Endothelial cell (in vitro differentiated cells): ENCODE measurements at places on chromosomes 6 and 20. TPM values are rescaled to one million over a fixed set of nuclear protein-coding genes. Genes with fewer than 3 reads are reported as not detected.

DNA sequence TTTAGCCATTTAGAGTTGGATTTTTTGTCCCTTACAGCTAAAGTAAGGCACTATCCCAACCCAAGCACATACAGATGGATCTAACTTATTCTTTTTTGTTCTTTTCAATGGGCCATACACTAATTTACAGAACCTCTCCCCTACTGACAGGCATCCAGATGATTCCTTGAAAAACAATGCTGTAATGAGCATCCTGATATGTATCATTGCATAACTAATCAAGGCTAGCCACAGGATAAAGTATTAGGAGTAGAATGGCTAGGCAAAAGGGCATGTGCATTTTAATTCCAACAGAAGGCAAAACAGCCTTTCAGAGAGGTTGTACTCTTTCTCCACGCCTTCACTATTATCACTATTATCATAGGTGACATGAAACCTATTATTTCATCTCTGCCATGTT lies 54.1 kb downstream of the ELOVL5 start:
- no peak for DNase-seq

GRCh38 chr20:38799203-38799602 lies 6.3 kb upstream of the PPP1R16B start:
- no peak for DNase-seq

DNA sequence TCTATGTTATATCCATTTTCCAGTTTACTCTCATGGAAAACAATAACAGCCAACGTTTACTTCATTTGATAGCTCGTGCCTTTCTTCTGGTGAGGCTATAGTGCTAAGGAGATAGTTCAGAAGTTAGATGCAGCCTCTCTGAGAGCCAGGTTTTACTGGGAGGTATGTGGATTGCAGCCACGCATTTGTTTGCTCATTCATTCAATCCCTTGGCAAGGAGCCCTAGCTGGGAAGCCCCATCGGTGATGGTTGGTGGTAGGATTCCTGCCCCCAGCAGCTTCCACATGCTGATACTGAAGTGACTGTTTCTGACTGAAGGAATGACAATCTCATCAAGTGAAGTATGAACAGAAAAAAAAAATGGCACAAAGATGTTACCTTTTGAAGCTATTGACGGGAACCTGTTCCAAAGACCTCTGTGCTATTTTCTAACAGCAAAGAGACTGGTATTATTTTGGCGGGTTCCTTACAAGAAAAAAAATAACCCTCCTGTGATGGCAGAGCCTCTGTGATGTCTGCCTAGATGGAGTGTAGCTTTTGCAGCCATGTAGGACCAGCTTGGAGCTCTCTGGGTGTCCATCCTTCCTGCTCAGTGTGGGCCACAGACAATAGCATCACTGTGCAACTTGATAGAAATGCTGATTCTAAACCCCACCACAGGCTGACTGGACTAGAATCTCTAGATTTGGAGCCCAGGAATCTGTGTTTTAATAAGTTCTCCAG lies 30.6 kb downstream of the SNAP25 start:
- DNase-seq: no peak

DNA sequence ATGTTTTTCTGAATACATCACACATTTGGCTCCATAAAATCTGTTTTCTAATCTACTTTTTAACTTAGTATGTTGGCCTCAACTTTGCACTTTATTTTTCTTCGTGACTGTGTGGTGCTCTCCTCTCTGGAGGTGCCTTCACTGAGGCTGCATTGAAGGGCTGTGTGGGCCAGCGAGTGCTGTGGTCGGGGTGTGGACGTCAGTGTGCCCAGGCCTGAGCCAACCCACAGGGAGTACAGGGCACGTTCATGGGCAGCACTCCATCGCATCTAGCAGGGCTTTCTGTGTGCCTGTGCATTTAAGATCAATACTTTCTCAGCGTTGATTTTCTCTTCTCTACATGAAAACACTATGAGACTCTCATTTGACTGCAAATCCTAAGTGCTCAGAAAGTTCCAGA lies 37.8 kb downstream of the DACT2 start:
- DNase-seq: no peak

DNA sequence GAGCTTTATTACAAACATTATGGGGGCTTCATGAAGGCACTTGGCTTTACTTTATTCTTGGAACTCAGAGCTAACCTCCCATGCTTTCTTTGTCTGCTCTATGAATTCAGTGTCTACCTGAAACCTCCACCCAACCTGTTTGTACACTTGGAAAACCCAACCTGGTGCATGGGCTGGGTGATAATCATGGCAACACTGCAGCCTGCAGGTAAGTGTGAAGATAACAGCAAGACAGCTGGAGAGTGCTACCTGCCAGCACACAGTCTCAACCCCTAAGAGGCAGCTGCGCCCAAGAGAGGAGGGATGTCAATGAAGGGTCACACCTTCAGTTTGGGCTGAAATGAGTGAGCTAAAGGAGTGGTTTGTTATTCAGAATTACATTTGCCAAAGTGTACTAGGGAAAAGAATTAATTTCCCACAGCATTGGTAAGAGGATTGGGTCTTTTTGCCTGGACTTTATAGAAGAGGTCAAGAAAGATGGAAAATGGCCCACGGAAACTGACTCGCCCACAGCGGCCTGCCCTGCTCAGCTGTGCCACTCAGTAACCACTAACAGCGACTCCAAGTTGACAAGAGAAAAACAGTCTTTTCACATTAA lies 24.4 kb downstream of the FOXQ1 start:
- peak; percentile 22 for DNase-seq

DNA sequence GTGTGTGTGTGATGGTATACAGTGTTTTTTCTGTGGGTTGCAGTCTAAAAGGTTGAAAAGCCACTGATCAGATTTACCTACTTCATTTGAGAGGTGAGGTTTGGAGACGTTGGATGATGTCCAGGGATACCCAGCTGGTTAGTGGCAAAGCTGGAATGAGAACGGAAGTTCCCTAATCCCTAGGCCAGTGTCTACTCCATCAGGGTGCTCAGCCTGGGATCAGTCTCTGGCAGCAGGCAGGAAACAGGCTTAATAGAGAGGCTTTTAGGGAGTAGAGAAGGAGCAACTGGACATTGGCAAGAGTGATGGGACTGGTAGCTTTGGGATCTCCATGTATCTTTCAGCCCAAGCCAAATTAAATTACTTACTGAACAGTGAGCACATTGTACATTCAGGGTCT lies 80.7 kb downstream of the C6orf52 start:
- no peak for DNase-seq

- DNase-seq: peak; percentile 18
Observed at GRCh38 chr6:111087871-111088667, 766 bp downstream of the SLC16A10 start.

GRCh38 chr6:39422238-39422637 lies 99.7 kb upstream of the KCNK16 start:
- no peak for DNase-seq

GRCh38 chr6:107361753-107362604 lies 97.4 kb downstream of the PDSS2 start:
- no peak for DNase-seq

GRCh38 chr6:141552463-141552862 lies 580.3 kb upstream of the GJE1 start:
- no peak for DNase-seq

DNA sequence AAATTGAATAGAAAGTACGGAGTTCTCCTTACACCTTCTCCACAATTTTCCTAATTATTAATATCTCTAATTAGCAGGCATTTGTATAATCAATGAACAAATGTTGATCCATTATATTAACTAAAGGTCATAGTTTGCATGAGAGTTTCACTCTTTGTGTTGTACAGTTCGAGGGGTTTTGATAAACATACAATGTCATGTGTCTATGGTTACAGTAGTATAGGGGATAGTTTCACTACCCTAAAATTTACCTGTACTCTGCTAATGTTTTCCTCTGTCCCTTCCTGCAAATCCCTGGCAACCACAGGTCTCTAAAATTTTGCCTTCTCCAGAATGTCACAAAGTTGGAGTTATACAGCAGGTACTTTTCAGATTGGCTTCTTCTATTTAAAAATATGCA lies 1199.8 kb upstream of the GJE1 start:
- no peak for DNase-seq

DNA sequence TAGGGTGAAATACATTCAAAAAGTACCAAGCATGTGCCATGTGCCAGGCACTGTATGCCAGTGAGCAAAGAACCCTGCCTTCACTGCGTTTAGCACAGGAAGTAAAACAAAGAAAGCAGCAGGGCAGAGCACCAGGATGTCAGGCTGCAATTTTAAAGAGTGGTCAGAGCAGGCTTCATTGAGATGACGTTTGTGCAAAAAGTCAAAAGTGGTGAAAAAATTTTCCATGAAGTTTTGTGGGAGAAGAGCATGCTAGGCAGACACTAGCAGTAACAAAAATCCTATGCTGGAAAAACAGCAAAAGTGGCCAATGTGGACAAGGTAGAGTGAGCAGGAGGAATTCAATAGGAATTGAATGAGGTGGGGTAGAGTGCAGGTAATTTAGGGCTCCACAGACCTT lies 31.3 kb downstream of the AKIRIN2 start:
- no peak for DNase-seq

DNA sequence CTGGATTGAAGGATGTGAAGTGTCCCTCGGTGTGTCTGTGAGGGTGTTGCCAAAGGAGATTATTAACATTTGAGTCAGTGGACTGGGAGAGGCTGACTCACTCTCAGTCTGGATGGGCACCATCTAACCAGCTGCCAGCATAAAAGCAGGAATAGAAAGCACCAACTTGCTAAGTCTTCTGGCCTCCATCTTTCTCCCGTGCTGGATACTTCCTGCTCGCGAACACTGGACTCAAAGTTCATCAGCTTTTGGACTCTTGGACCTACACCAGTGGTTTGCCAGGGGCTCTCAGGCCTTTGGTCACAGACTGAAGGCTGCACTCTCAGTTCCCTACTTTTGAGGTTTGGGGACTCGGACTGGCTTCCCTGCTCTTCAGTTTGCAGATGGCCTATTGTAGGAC lies 220.3 kb upstream of the LRFN2 start:
- DNase-seq: no peak

DNA sequence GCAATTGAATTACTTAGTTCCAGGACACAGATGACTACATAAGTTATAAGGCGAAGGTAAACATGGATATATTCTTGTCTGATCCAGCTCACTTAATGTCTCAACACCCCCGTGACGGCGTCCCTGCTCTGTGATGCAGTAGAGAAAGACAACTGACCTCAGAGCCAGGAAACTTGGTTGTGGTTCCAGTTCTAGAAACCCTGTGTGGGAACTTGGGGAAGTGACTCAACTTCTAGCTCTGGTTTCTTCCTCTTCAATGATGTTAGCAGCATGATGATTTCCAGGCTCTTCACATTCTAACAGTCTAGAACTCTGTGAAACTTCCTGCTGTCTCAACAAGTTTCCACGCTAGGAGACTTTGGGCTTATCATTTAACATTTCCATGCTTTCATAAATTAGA lies 18.4 kb downstream of the LAMA4 start:
- no peak for DNase-seq

- DNase-seq: no peak
Observed at GRCh38 chr6:71287038-71287437, 1.6 kb upstream of the OGFRL1 start.

GRCh38 chr20:21325296-21325695 lies 22.2 kb downstream of the XRN2 start:
- DNase-seq: no peak

DNA sequence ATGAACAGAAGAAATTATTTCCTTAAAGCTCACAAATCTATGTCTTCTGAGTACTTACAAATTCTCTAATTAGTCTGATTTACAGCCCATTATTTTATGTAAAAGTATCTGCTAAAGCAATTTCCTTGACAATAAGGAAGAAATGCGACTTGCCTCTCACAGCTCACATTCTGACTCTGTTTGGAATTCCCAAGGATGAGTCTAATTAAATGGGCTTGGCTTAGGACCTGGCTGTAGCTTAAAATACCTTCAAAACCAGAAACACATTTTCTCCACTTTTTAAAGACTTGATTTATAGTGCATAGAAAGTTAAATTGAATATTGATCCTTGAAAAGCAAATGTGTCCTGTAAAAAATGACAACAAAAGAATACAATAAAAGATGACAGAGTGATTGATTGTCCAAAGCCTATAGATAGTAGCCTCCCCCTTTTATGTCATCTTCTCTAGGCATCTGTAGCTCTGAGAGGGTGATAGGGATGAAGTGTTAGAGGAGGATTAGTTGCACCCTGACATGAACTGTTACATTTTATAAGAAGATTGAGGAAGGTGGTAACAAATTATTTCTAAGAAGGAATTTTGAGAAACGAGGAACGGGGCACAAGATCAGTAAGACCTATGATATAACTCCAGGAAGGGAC lies 118.9 kb downstream of the MACROD2 start:
- no peak for DNase-seq

GRCh38 chr20:49252556-49253350 lies 25.1 kb downstream of the ZNFX1 start:
- DNase-seq: no peak

GRCh38 chr6:157456524-157456829 lies 75.5 kb downstream of the ZDHHC14 start:
- DNase-seq: no peak

DNA sequence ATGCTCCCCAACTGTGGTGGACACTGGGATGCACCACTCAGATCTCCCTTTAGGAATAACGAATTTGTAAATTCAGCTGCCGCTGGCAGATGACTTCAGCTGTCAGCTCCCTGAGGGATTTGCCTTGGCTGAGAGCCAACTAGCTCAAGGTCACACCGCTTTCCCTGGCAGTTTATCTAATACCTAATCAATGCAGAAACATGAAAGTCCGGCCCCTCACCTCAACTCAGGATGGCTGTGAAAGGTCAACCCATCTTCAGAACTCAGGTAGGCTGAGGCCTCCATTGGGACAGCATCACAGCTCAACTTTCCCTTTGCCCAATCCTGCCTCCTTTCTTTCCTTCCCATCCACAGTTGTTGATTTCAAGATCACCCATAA lies 22.8 kb upstream of the SCGN start:
- DNase-seq: no peak

- DNase-seq: no peak
Observed at GRCh38 chr6:123945386-123945785, 141.7 kb downstream of the NKAIN2 start.

GRCh38 chr20:50286174-50286511 lies 95.5 kb downstream of the CEBPB start:
- no peak for DNase-seq

DNA sequence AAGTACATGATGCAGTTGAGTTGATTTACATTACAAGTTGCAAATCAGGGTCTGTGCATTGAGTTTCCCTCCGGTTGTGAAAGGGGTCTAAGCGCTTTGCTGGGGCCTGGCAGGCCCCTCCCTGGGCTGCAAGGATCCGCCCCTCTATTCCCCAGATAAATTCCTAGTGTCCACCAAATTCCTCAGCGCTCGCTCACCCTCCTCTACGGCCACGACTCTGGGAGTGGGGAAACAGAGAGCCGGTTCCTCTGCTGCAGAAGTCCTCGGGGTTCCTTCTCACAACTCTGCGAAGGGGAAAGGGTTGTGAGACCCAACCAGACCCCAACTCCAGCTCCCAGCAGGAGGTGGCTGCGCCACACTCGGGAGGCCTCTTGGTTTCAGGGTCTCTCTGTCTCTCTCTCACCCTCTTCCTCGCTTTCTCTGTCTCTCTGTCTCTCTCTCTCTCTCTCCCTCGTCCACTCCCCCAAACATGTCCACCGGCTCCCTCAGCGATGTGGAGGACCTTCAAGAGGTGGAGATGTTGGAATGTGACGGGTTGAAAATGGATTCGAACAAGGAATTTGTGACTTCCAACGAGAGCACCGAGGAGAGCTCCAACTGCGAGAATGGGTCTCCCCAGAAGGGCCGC lies at the start of gene TCF21:
TCF21 (plus strand) TSS at position 185 of the 628 bp plus-strand sequence; CDS start at position 470, 285 bp downstream.
- no peak for DNase-seq

- no peak for DNase-seq
Observed at GRCh38 chr20:37602634-37603033, 75.0 kb upstream of the BLCAP start.

CRISP3 gene
- total RNA-seq: 0.80 TPM

MCHR2 gene
- total RNA-seq: not detected

BPIFA1 gene
- total RNA-seq: not detected

TUBB gene
- total RNA-seq: 1,094 TPM

CALHM5 gene
- total RNA-seq: 7.2 TPM

FOXC1 gene
- 112 TPM for total RNA-seq

NAPB gene
- 9.6 TPM for total RNA-seq

ABRACL gene
- total RNA-seq: 117 TPM
